ENCODE measurements at places on chromosomes 3 and 15.
A peak's percentile ranks its signal among the peaks of the same experiment; 100 is the strongest.

DNA sequence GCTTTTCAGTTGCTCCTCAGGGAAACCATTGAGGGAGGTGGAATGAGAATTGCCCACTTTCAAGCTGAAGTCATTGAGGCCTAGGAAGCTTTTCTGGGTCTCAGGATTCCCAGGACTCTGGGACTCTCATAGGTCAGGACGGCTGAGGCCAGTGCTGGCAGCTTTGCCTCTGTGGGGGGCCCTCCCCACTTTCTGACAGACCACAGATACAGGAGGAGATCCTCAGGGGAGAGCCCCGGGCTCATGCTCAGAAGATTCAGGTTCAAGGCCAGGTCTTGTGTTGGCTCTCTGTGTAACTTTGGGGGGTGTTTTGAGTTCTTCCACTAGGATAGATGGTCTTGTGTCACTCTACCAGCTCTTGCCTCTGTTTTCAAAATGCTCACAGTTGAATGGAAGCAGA lies 50.0 kb downstream of the SMAD6 start:
- no peak for DNase-seq

GRCh38 chr3:184322731-184323487 lies 8.5 kb downstream of the EIF4G1 start:
- no peak for DNase-seq

GRCh38 chr3:125165189-125165947 lies 47.2 kb downstream of the SLC12A8 start:
- no peak for DNase-seq

- no peak for DNase-seq
These were observed 76.8 kb downstream of the BDH1 start for GRCh38 chr3:197478746-197479668.

DNA sequence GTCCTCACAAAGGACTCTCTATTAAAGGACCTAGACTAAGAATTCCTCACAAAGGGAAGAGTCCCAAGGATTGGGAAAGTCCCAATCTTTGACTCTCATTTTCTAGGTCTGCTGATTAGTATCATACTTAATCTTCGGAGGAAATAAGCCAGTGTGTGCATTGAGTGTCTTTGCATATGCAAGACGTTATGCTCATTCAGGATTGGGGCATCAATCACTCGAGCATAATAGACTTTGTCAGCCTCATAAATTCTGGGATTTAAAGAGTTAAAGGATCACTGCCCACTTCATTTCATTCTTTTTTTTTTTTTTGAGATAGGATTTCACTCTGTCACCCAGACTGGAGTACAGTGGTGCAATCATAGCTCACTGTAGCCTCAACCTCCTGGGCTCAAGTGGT lies 154.3 kb downstream of the RBPMS2 start:
- DNase-seq: no peak

- DNase-seq: no peak
These were observed 372.2 kb upstream of the MCTP2 start for GRCh38 chr15:93859176-93859575.

- no peak for DNase-seq
These were observed 25.6 kb downstream of the DCUN1D1 start for GRCh38 chr3:182954553-182955235.

- DNase-seq: no peak
These were observed 13.6 kb upstream of the NFKBIZ start for GRCh38 chr3:101835676-101836075.

GRCh38 chr3:69058180-69058946 lies 6.2 kb upstream of the TMF1 start:
- DNase-seq: no peak

DNA sequence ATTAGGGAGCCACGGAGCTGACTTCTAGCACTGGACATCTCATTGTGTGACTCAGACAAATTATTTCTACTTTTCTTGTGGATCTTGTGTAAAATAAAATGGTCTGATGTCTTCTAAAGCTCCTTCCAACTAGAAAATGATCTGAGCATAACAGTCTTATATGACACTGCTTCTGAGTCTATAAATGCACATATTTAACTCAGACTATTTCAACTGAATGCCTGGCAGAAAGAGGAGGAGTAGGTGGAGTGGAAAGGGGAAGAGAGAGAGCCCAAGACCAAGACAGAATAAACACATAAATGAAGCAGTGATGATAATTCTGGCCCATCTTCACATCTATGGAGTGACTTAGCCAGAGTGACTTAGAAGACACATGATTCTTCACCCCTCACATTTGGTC lies 162.3 kb upstream of the PDZRN3 start:
- no peak for DNase-seq

GRCh38 chr15:40878785-40879184 lies 4.8 kb upstream of the RHOV start:
- no peak for DNase-seq

DNA sequence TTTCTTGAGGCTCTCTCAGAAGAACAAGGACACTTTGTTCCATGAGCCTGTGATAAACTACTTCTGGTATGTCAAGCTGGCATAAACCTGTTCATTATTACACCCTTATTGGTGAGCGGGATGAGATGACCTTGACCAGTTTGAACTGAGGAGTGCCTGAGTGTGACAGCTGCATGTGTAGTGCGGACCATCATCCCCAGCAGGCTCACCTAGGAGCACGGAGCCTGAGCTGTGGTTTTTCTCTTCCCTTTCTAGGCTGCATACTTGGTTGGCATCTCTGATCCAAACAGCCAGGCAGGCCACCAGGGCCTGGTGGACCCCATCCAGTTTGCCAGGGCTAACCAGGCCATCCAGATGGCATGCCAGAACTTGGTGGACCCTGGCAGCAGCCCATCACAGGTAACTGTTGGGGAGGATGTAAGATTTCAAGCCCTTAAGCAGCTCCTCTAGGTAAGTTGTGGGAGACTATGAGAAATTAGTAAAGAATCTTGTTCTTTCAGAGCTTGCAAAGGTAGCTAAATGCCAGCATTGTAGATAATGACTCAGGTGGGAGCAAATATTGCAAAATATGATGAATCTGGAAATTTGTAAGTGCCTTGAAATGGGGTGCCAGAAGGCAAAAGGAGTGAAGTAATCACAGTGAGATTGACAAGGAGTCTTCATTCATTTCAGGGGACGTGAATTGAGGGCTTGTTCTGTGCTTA lies 288.9 kb upstream of the TPM1 start:
- DNase-seq: no peak

- DNase-seq: no peak
These were observed 90.6 kb downstream of the CRYGS start for GRCh38 chr3:186453531-186453930.

- no peak for DNase-seq
These were observed 117.7 kb downstream of the GBE1 start for GRCh38 chr3:81643721-81644120.

DNA sequence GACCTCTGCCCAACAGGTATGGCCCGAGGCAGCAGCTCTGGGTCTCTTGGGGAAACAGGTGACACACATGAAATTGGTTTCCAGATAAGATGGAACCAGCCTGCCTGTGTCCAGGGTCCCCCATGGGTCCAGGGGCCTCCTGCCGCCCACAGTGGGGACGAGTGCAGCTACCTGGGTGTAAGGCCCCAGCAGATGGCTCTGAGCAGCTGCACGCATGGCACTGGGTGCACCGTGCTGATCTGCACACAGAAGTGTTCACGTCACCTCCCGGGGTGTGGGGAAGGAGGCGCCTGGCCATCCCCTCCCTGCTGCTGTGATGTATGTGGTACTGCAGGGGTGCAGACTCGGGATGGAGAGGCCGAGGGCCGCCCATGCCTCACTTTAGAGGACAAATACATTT lies 63.6 kb downstream of the NIPA2 start:
- DNase-seq: no peak

GRCh38 chr15:91186904-91187656 lies 87.0 kb downstream of the SV2B start:
- DNase-seq: peak; percentile 84

- DNase-seq: no peak
These were observed 20.9 kb downstream of the BBX start for GRCh38 chr3:107543666-107544065.

- no peak for DNase-seq
These were observed 101.0 kb downstream of the MYLK start for GRCh38 chr3:123783050-123783689.

- DNase-seq: no peak
These were observed 193.2 kb downstream of the MEX3B start for GRCh38 chr15:81852411-81853149.

GRCh38 chr15:45027220-45027619 lies 4.2 kb downstream of the SORD start:
- DNase-seq: no peak

GRCh38 chr3:22606938-22607337 lies 596.2 kb upstream of the UBE2E2 start:
- no peak for DNase-seq

DNA sequence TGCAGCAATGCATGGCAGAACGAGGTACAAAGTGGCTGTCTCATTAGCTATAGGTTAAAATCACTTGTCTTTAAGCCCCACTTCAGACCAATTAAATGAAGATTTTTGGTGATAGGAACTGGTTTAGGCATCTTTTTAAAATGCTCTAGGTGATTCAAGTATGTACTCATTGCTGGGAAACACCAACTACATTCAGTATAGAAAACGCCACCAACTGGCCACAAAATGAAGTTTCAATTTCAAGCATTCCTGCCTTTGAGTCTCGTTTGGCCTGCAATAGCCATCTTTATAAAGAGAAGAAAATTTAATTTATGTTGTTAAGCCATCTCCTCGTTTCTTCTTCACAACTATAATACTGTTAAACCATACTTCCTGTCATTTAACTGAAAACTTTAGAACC lies 587.9 kb downstream of the GBE1 start:
- DNase-seq: no peak

DNA sequence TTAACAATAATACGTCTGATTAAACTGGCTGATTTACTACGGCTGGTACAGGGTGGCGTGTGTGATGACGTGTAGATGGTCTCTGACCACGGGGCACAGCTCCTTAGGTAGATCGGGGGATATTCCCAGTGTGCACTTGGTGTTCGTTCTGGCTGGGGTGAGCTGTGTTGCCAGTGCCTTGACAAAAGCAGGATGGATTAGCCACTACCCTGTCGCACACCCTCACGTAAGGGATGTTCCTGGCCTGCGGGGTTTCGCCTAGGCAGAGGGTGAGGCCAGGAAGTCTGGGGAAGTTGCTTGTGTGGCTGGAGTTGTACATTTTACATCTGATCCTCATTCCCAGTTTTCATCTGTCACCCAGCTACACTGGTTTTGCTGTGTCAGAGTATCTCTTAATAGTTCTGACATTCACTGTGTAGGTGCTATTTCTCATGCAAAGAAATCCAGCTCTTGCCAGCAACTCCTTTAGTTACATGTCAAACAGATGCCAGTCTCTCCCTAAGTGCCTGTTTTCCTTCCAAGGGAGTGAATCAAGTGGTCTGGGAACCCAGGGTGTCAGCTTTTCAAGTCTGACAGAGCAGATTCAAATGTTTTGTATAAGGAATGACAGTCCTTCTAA lies 66.1 kb upstream of the CCR4 start:
- no peak for DNase-seq

- no peak for DNase-seq
These were observed 4.1 kb downstream of the FOXP1 start for GRCh38 chr3:71579326-71579934.

- no peak for DNase-seq
These were observed 34.9 kb upstream of the POU1F1 start for GRCh38 chr3:87311309-87311708.

GRCh38 chr3:60045686-60046085 lies 995.9 kb upstream of the CFAP20DC start:
- DNase-seq: no peak

DNA sequence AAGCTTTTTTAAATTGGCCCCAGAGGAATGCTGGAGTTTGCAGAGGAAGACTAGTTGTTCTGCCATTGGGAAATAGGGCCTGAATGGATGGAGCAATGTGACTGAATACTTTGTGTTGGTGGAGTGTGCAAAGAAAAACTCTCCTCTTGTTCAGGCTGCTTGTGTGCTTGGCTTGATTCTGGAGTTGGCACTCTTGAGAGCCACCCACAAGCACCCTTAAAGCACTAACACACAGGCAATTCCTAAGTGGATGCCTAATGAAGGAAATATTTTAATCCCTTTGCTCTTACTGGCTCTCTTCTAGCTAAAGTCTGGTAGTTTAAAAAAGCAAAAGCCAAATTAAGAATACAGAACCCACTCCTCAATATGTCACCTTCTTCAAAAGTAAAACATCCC lies 304.4 kb upstream of the C2CD4B start:
- DNase-seq: no peak

DNA sequence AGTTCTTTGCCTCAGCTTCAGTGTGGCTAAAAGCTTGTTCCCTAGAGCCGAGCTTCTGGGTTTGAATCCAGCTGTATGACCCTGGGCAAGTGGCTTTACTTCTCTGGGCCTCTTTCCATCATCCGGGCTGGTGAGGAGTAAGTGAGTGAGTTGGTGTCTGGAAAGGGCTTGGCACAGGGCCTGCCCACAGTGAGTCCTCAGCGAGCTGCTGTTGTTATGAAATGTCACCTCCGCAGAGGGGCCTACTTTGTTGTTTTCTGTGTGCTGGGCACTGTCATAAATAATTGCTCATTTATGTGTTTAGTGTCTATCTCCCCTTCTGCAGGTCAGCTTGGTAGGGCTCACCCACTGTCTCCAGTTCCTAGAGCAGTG lies 31.7 kb downstream of the SLC6A6 start:
- no peak for DNase-seq

DNA sequence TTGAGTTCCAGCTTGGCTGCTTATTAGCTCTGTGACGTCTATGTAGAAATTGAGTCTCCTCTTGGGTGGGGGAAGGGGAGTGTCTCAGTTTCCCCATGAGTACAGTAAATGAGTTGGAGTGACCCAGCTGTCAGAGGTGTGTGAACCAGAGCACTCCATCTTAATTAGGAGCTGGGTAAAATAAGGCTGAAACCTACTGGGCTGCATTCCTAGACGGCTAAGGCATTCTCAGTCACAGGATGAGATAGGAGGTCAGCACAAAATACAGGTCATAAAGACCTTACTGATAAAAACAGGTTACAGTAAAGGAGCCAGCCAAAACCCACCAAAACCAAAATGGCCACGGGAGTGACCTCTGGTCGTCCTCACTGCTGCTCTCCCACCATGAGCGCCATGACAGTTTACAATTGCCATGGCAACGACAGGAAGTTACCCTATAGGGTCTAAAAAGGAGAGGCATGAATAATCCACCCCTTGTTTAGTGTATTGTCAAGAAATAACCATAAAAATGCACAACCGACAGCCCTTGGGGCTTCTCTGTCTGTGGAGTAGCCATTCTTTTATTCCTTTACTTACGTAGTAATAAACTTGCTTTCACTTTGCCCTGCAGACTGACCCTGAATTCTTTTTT lies 222.4 kb downstream of the CACNA2D3 start:
- DNase-seq: no peak

- DNase-seq: no peak
These were observed 3.0 kb downstream of the FAM174B start for GRCh38 chr15:92652576-92652966.

GRCh38 chr3:150146991-150147761 lies 176.5 kb upstream of the PFN2 start:
- no peak for DNase-seq

DNA sequence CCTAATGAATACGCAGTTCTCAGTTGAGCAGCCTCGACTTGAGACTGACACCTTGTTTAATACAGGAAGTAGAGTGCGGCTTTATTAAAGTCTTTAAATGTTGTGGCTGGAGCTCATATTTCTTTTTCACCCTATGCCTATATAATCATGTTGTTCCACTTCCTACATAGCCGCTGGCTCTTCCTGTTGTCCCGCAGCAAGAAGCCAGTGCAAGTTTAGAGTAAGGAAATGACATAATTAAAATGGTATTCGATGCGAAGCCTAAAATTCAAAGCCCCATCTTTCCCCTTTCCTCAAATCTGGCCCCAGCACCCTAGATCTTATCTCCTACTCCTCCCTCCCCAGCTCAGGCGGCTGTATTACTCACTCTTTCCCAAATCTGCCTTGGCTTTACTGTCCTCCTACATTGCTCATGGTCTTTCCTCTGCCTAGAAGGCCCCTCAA lies 7.5 kb upstream of the PHLDB2 start:
- no peak for DNase-seq

GRCh38 chr3:30135190-30135589 lies 471.2 kb upstream of the TGFBR2 start:
- no peak for DNase-seq
